ENCODE measurements at places on chromosomes 2 and 18.

DNA sequence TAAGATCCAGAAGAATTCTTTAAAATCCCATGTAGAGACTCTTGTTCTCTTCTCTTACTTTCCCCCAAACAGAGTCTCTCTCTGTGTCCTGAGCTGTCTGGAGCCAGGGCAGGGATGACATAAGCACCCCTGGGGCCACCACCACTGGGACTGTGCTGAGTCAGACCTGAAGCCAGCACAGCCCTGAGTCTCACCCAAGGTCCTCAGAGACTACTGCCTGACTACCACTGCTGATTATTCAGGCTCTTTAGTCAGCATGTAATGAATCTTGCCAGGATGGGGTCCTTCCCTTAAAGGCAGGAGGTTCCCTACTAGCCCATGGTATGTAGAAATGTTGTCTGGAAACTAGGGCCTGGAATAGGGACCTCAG, 34.9 kb upstream of the DYNC1I2 start:
- no peak for DNase-seq

- DNase-seq, result no peak
Observed at GRCh38 chr2:100749771-100750542, 70.0 kb upstream of the NPAS2 start.

GRCh38 chr2:98346311-98347236, at the start of gene CNGA3:
CNGA3 (plus strand) TSS chr2:98346456; CDS start chr2:98369976, 23,520 bp downstream.
- DNase-seq, result no peak

GRCh38 chr2:235876099-235876679, 292.0 kb downstream of the GBX2 start:
- no peak for DNase-seq

GRCh38 chr18:75086494-75087034, 122.4 kb downstream of the PTGR3 start:
- no peak for DNase-seq

DNA sequence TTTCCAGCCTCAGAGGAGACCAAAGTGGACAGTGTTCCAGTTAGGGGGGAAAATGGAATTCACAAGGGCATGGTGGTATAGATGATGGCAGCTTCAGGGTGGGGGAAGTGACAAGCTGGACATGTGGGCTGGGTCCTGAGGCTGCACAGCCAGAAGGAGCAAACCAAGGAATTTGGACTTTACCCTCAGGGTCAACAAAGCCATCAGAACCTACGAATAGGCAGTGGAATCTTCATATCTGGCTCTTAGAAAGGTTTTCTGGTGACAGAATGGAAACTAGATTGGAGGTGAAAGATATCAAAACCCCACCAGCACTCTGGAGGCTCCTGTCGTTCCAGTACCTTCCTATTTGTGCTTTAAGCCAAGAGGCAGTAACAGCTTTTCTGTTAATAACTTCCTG, 127.1 kb downstream of the SETBP1 start:
- DNase-seq, result no peak

GRCh38 chr18:56660655-56661054, 9.5 kb downstream of the WDR7 start:
- DNase-seq, result no peak

- DNase-seq, result no peak
Observed at GRCh38 chr2:119694845-119695521, 16.0 kb downstream of the TMEM177 start.

DNA sequence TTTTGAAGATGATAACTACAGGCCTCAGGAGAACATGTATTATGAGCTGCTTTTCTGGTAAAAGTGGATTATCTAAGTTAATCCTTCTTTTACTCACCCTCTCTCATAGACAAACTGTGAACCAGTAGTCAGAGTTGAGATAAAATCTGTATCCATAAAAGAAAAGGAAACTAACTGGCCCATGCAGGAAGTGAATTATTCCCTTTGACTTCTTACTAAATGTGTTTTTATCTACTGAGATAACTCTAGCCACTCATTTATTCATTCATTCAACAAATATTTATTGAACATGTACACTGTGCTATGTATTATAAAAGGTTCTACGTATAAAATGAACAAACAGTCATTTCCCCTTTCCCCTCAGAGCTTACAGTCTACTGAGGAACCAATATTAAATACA, 10.0 kb downstream of the WDR35 start:
- no peak for DNase-seq

DNA sequence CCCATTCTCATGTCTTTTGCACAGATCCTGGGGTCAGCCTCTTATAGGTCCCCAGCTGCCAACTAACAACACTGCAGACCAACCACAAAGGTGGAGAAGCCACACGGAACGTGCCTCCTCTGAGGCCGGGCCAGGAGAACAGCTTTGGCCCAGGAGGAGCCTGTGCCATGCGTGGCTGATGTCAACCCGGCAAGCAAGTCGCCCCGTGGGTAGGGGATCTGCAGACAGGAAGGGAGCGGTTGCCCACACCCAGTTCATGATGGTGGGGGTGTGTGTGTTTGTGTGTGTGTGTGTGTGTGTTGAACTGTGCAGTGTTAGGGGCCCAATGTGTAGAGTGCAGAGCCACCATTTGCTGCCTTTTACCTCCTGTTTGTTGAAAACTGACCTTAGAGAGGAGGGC, 2.4 kb upstream of the CLEC4F start:
- DNase-seq, result no peak

DNA sequence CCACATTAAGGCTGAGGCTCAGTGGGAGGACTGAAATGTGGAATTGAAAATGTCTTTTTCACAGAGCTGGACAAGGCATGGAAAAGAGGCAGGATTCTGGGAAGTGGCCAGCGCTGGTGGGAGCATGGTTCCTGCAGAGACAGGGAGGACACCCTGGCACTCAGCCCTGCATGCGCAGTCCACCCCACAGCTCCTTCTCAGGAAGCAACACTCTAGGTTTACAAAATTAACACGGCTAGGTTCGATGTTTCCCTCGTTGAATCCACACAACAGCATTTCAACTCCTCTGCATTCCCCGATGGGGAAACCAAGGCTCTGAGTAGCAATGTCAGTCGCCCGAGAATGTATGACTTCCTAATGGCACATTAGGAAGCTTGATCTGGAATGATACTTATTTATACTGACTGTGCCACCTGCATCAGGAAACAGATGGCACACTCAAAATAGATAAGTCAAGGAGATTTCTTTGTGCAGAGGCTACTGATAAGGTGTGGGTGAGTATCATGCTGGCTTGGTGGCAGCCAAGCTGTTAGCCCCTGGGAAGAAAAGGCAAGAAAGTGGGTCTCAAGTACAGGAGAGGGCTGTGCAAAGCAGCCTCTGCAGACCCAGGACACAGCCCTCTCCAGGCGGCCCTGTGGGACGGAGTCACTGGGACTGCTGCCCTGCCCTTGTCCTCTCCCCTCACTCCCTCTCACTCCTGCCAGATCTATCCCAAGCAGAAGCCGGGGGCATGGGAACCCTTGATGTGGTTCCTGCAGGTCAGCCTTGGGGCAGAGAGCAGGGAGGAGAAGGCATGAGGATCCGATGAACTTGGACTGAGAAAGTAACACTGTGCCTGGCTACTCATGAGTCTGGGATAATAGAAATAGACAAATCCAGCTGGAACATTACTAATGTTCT, 158.4 kb upstream of the FHL2 start:
- no peak for DNase-seq

GRCh38 chr2:133660510-133660909, 92.2 kb upstream of the NCKAP5 start:
- no peak for DNase-seq

DNA sequence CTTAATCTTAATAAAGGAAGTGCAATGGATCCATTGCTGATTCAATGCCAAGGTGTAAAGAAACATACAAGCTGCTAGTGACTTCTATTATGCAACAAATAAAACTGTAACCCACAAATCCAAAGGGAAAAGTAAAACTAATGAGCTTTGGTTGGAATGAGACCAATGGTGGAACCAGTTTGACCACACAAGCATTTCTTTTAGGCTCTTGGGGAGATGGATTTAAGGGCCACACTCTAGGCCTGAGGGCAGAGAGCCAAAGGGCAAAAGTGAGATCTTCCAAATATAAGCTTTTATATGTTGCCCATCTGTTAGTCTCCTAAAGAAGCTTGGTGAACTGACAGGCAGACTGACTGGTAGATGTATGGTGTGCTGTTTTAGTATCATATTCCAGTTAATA, 41.5 kb upstream of the MMADHC start:
- no peak for DNase-seq

DNA sequence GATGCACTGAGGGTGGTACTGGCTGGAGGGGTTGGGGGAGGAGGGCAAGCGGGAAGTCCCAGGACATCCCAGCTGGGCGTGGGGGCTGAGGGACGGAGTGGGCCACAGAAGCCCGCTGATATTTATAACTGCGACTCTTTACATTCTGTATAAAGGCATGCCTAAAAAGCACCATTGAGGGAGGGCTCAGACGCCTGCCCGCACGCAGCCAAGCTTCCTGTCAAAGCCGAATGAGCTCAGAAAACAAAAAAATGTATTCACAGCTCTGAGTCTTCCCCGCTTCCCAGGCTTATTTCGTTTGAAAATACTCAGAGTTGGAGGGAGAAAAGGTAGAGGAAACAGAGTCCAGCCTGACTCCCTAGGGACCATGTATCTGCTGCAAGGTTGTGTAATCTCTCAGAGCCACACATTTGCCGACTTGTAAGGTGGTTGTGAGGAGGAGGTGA, 170.1 kb upstream of the HAAO start:
- no peak for DNase-seq

- no peak for DNase-seq
Observed at GRCh38 chr2:129904532-129905446, 74.7 kb upstream of the RAB6C start.

- DNase-seq, result no peak
Observed at GRCh38 chr2:42905341-42906110, 113.1 kb upstream of the HAAO start.

GRCh38 chr2:118269408-118270051, 181.3 kb downstream of the INSIG2 start:
- no peak for DNase-seq

- no peak for DNase-seq
Observed at GRCh38 chr18:44343570-44343969, 337.1 kb upstream of the SETBP1 start.

DNA sequence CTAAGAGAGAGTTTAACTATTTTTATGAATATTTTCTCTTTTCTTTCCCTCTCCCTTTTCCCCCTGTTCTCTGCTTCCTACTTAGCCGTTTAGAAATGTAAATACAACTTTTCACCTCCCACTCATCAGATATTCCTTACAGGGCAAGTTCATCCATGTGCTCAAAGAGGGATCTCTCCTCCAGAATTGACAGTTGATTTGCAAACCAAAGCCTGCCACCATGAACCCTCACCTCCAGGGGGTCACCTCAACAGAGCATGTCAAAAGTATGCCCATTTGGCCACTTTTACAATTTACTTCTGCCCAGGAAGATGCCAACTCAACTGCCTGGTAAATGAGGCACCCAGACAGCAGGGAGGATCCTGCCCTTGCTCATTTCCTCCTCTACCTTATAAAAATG, 149.2 kb upstream of the GYPC start:
- DNase-seq, result no peak

GRCh38 chr2:126976721-126977328, 78.1 kb downstream of the TEX51 start:
- DNase-seq, result no peak

DNA sequence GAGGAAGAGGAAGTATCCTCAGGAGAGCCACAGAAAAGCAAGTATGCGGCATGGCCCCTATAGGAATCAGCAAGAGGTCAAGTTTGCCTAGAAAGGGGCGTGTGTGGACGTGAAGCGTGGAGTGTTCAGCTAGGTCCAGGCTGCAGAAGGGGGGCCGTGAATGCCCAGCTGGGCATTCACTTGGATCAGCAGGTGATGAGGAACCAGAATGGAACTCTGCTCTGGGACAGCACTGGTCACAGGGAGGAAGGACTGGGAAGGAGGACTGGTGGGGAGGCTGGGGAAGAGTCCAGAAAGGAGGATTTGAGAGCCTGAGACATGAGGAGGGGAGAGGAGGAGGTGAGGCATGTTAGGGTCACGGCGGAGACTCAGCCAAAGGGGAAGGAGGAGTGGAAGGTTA, 19.8 kb downstream of the STAT1 start:
- no peak for DNase-seq

GRCh38 chr18:64149916-64150438, 1.1 kb upstream of the LINC00305 start:
- no peak for DNase-seq

DNA sequence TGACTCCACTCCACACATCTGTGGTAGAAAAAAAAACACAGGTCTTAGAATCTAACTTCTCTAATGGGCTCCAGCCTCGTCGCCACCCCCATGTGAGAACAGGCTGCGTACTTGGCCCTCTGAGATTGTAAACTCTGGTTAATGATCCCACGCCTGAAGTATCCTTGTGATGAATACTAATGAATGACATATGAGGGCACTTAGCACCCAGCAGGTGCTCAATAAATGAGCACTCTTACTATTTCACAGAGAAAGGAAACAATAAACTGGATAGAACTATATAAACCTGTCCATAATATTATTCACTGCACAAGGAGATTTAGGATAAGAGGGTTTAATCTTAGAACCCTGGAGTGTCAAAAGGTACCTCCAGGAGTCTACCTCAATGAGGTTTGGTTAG, 310.1 kb upstream of the HNRNPA3 start:
- no peak for DNase-seq

DNA sequence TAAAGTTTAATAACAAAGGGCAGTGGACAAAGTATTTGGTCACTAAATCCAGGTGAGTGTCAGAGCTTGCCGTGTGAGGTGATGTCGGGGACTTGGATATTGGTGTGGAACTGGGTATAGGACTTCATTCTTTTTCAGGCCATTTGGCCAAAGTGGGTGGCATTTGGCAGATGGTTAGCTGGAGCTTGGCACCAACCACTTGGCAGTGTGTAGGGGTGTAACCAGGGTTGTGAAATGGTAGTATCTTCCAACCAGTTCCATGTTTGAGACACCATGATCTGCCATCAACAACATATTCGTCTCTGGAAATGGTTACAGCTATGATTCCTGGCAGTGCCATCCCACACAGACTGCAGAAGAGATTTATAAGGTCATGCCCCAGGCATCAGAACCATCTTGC, 113.9 kb downstream of the CCDC85A start:
- DNase-seq, result no peak

DNA sequence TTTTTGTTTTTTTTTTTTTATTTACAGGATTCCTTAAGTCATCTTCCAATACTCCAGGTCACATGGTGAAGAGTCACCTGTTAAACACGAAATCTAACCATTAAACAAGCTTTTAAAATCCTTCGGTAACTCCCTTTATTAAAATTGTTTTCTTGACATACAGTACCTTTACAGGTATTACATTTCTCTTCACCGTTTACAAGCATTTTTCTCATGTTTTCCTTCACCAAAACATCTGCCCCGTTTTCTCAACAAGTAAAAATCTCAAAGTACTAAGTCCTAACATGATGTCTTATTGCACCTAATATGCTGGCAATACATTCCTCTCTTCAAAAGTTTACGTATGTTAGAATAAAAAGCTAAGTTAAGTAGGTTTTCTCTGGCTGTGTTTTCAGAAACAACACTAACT, 1.1 kb downstream of the PUM2 start:
- no peak for DNase-seq

DNA sequence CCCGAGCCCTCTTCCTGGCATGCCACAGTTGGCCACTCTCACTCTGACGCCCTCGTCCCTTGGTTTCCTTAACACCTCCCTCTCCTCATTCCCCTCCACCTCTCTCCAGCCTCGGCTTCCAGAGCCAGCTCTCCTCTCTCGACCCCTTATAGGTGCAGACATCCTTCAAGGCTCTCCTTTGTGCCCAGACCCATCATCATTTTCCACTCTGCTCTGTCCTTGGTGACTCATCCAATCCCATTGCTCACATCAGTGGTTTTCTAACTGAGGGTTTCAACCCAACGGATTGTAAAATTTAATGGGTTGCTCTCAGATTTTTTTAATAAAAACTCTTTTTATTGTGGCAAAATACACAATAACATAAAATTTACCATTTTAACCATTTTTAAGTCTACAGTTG, 6.2 kb downstream of the ST8SIA5 start:
- DNase-seq, result no peak

GRCh38 chr2:15561574-15562344, 625 bp upstream of the NBAS start:
- DNase-seq, result no peak
